ENCODE measurements at places on chromosomes 4 and X. TPM values are rescaled to one million over a fixed set of nuclear protein-coding genes. Genes with fewer than 3 reads are reported as not detected.
A peak's percentile ranks its signal among the peaks of the same experiment; 100 is the strongest.

DCAF4L1 gene
- total RNA-seq, result 0.68 TPM

MID2 gene
- total RNA-seq, result 7.1 TPM

PCDH18 gene
- total RNA-seq, result 0.24 TPM

GRCh38 chr4:7987148-7987989, 47.7 kb upstream of the AFAP1 start:
- peak; percentile 76 for DNase-seq
- no peak overlapping the region for H3K4me3 ChIP-seq
- H3K4me1 ChIP-seq, result no peaks in the 10 kb centered on the region
- H3K36me3 ChIP-seq, result peaks cover 6% of the 10 kb centered on the region

- H3K27me3 ChIP-seq, result no peaks in the 10 kb centered on the region
- peaks cover 5% of the 10 kb centered on the region for H3K36me3 ChIP-seq
- H3K4me1 ChIP-seq, result peaks cover 12% of the 10 kb centered on the region
- no peak overlapping the region for H3K4me3 ChIP-seq
These were observed 19.3 kb downstream of the IQCM start for GRCh38 chr4:149796381-149796780.

DNA sequence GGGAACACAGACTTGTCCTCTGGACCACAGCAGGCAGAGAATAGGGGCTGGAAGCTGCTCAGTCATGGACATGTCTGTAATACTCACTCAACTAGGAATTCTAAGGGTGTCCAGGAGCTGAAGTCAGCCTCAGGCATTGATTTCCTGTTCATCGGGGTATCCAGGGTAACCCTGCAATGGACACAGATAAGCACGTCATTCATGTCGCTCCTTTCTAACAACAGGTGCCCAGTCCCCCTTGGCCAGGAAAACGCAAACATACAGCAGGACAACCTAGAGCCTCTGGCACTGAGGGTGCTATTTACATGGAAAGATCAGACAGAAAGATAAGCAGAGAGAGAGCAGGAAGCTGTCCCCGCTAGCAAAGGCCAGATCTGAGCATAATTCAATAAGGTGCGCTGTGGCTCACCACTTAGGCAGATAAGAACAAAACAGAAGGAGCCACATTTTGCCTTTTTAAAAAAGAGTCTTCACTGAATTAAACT, 21.3 kb downstream of the QDPR start:
- no peak overlapping the region for H3K4me3 ChIP-seq
- H3K27me3 ChIP-seq, result no peaks in the 10 kb centered on the region
- no peak for DNase-seq
- no peak overlapping the region for H3K27ac ChIP-seq
- peaks cover 6% of the 10 kb centered on the region for H3K36me3 ChIP-seq

GRCh38 chr4:154958621-154959358, 177.7 kb downstream of the RBM46 start:
- H3K4me3 ChIP-seq, result no peak overlapping the region
- H3K27ac ChIP-seq, result no peak overlapping the region
- no peaks in the 10 kb centered on the region for H3K36me3 ChIP-seq
- no peaks in the 10 kb centered on the region for H3K27me3 ChIP-seq
- no peaks in the 10 kb centered on the region for H3K4me1 ChIP-seq

Data from Calu3 (cell line).